ENCODE measurements at places on chromosomes 1 and 21.

DNA sequence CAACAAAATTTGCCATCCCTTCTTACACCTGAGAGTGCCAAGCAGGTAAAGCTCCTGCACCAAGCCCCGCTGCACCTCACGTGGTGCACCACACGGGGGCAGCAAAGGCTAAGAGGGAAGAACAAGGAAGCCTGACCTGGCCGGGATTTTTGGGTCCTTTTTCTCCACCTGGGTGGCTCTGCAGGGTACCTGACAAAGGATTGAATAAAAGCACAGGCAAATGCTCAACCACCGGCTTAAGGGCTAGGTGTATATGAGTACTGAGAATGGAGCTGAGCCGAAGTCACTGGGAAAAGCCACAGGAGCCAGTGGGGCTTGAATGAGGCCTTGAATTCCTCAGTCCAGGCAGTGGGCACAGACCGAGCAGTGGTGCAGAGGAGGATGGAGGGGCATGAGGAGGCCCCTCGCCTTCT lies 36.4 kb downstream of the ZNF697 start:
- no peaks in the 10 kb centered on the region for H3K4me1 ChIP-seq
- no peaks in the 10 kb centered on the region for H3K27me3 ChIP-seq
- no peaks in the 10 kb centered on the region for H3K36me3 ChIP-seq
- DNase-seq = peak; percentile 75

DNA sequence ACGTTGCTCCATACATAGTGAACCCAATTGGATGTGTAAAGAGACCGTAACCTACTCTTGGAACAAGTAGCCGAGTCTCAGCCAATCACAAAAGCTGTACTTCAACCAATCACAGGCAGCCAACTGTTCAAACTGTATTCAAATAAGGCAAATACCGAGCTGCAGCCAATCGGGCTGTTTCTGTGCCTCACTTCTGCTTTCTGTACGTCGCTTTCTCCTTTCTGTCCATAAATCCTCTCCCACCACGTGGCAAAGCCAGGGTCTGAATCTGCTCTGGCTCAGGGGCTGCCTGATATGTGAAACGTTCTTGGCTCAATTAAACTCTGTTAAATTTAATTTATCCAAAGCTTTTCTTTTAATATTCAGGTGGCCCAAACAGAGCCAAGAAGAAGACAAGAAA lies 210.3 kb downstream of the URB2 start:
- H3K4me1 ChIP-seq = peaks cover 13% of the 10 kb centered on the region
- H3K27me3 ChIP-seq = no peaks in the 10 kb centered on the region
- no peak overlapping the region for H3K4me3 ChIP-seq
- no peak overlapping the region for H3K27ac ChIP-seq
- H3K36me3 ChIP-seq = no peaks in the 10 kb centered on the region

DNA sequence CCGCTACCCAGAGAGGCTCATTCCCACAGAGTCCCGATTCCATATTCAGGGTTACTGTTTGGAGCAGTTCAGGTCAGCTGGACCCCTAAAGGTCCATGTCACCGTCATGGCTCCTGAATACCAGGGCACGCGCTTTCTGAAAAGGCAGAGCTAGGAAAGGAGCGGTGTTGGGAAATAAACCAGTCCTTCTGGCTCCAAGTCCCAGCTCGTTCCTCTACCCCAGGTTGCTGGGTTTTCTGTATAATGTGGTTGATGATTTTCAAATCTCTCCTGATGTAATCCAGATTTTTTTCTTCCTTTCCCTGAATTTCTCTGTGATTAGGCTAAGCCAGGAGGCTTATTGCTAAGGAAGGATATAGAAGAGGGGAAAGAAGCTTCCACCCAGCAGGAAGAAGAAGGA lies 14.0 kb upstream of the PKP1 start:
- H3K36me3 ChIP-seq = no peaks in the 10 kb centered on the region
- no peak overlapping the region for H3K4me3 ChIP-seq
- H3K27me3 ChIP-seq = no peaks in the 10 kb centered on the region

DNA sequence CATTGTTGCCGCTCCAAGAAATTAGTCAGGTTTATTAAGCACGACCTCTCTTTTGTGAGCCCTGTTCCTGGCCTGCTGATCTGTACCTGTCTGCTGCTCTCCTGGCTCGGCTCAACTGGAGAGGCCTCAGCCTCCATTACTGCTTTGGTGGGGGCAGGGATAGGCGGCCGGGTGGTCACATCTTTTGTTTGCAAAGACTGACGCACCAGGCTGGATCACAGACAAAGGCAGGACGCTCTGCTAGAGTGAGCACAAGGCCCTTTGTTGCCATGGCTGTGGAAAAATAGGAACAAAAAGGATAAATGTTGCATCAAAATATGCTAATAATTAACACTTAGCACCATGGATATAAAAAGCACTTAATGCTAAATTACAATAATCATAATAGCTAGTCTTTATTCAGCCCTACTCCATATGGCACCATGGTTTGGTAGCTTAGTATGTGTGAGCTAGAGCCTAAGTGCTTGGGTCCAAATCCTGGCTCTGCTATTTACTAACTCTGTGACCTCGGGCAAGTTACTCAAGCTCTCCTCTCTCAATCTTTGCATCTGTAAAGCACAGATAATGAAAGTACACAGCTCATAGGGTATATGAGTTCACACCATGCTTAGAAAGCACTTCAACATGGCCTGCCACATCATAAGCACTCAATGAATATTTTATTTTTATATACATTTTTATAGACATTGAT lies 28.9 kb upstream of the HPDL start:
- H3K4me1 ChIP-seq = no peaks in the 10 kb centered on the region
- no peak for DNase-seq
- H3K4me3 ChIP-seq = no peak overlapping the region
- no peaks in the 10 kb centered on the region for H3K27me3 ChIP-seq

- no peak overlapping the region for H3K4me3 ChIP-seq
- DNase-seq = no peak
- no peaks in the 10 kb centered on the region for H3K4me1 ChIP-seq
- no peak overlapping the region for H3K27ac ChIP-seq
Measured at GRCh38 chr1:238606896-238607295, 716.2 kb upstream of the ZP4 start.

DNA sequence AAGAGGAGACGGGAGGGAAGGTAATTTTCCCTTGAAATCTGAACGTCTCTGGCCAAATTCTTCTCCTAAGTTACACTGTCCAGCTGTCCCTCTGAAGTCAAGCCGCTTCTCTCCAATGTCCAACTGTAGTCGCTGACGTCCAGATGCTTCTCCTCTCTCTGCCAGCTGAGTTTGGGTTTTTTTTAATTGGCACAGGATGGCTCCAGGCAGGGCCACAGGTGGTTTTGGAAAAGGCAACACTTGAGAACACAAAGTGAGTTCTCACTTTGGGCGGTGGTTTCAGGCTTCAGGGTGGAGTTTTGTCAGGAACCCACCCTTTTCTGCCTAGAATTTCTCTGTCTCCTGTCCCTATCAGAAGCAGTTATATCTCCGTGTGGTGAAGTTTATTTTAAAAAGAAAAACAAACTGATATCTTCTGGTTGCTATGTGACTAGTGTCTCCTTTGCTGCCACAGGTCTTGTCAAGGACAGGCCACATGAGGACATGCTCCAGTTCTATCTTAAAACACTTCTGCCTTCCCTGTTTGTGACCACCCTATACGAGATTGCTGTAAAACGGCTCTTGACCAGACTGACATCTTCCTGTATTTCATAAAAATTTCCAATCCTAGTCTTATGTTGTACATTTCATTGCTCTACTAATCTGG lies 472.3 kb upstream of the ADGRL4 start:
- H3K27ac ChIP-seq = no peak overlapping the region
- no peaks in the 10 kb centered on the region for H3K4me1 ChIP-seq
- no peak overlapping the region for H3K4me3 ChIP-seq
- no peak for DNase-seq
- H3K36me3 ChIP-seq = no peaks in the 10 kb centered on the region
- H3K27me3 ChIP-seq = no peaks in the 10 kb centered on the region

- peaks cover 9% of the 10 kb centered on the region for H3K4me1 ChIP-seq
- no peaks in the 10 kb centered on the region for H3K36me3 ChIP-seq
- peak overlapping the region; percentile 68 for H3K4me3 ChIP-seq
- peak overlapping the region; percentile 58 for H3K27ac ChIP-seq
Measured at GRCh38 chr21:31560479-31560878, 99.0 kb upstream of the SOD1 start.

DNA sequence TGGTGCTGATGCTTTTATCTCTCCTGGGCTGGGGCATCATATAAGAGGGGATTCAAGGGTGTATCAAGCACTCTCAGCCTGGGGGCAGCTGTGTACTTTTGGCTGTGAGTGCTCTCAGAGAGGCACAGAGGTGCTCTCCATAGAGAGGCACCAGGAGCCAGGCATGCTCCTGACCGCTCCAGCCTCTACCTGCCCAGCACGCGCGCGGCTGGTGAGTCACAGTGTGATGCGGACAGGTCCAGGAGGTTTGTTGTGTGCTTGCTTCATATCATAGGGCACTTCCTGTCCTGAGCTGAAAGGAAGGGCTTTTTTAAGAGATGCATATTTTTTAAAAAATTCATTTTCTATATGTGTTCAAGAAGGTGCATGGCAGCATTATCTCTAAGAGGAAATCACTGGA lies 93.6 kb upstream of the BCAR3 start:
- H3K4me3 ChIP-seq = no peak overlapping the region
- DNase-seq = no peak
- H3K36me3 ChIP-seq = no peaks in the 10 kb centered on the region
- H3K4me1 ChIP-seq = no peaks in the 10 kb centered on the region
- no peaks in the 10 kb centered on the region for H3K27me3 ChIP-seq

GRCh38 chr21:38766987-38767722 lies 38.6 kb upstream of the ETS2 start:
- no peaks in the 10 kb centered on the region for H3K27me3 ChIP-seq
- H3K4me3 ChIP-seq = no peak overlapping the region
- H3K36me3 ChIP-seq = no peaks in the 10 kb centered on the region
- H3K4me1 ChIP-seq = peaks cover 20% of the 10 kb centered on the region

GRCh38 chr1:190168116-190168892 lies 309.4 kb downstream of the BRINP3 start:
- H3K4me3 ChIP-seq = no peak overlapping the region
- no peaks in the 10 kb centered on the region for H3K27me3 ChIP-seq
- no peaks in the 10 kb centered on the region for H3K36me3 ChIP-seq
- no peaks in the 10 kb centered on the region for H3K4me1 ChIP-seq
- DNase-seq = no peak
- no peak overlapping the region for H3K27ac ChIP-seq

GRCh38 chr1:245582026-245582425 lies 427.2 kb downstream of the KIF26B start:
- no peak overlapping the region for H3K4me3 ChIP-seq
- H3K27ac ChIP-seq = no peak overlapping the region
- no peaks in the 10 kb centered on the region for H3K36me3 ChIP-seq
- H3K4me1 ChIP-seq = no peaks in the 10 kb centered on the region

DNA sequence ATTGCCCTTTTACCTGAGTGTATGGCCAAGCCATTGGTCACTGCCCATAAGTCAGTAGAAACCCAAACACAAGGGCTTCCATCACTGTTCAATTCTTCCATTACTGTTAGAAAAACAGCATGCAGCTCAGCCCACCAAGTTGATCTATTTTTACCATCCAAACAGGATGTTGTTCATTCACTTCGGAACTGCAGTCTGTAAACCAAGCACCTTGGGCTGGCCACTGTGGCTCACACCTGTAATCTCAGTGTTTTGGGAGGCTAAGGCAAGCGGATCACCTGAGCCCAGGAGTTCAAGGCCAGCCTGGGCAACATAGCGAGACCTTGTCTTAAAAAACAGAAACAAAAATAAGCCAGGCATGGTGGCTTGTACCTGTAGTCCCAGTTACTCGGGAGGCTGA lies 8.7 kb upstream of the MFSD2A start:
- no peak overlapping the region for H3K27ac ChIP-seq
- H3K27me3 ChIP-seq = no peaks in the 10 kb centered on the region
- no peak for DNase-seq
- no peaks in the 10 kb centered on the region for H3K36me3 ChIP-seq

Data from Caco-2 (cell line).